ENCODE measurements at places on chromosomes 1 and 21.

GRCh38 chr1:203133970-203134725 lies 6.6 kb downstream of the ADORA1 start:
- DNase-seq: no peak

DNA sequence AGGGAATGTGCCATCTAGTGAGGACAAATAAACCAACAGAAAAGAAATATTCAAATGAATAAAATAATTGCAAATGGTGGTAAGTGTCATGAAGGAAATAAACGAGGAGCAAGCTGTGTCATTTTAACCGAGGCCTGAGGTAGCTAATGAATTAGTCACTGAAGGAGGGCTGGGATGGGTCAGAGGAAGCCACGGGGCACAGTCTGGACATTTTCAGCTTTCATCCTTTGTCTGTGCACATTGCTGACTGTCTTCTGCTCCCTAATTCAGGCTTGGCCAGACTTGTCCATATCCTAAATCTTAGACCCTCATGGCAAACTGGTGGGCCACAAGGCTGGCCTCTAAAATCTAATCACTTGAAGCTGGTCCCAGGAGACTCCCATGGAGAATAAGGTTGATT lies 138.4 kb downstream of the RHOU start:
- DNase-seq: no peak

- no peak for DNase-seq
Measured at GRCh38 chr1:231478811-231479210, 49.7 kb upstream of the TSNAX start.

DNA sequence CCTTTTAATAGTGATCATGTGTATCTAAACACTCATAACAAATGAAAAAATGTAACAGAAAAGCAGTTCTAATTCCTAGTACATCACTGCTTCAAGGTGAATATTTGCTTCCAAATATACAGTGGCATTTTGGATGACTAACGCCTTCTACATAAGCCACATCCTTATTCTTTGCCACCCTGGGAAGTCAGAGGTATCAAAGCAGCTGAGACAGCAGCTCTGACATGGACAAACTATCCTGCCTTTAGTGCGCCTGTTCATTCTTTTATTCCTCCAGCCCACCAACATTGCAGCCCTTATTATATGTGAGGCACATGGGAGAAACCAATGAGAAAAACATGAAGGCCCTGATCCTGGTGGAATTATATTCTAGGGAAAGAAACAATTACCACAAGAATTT lies 183.0 kb downstream of the APP start:
- no peak for DNase-seq

DNA sequence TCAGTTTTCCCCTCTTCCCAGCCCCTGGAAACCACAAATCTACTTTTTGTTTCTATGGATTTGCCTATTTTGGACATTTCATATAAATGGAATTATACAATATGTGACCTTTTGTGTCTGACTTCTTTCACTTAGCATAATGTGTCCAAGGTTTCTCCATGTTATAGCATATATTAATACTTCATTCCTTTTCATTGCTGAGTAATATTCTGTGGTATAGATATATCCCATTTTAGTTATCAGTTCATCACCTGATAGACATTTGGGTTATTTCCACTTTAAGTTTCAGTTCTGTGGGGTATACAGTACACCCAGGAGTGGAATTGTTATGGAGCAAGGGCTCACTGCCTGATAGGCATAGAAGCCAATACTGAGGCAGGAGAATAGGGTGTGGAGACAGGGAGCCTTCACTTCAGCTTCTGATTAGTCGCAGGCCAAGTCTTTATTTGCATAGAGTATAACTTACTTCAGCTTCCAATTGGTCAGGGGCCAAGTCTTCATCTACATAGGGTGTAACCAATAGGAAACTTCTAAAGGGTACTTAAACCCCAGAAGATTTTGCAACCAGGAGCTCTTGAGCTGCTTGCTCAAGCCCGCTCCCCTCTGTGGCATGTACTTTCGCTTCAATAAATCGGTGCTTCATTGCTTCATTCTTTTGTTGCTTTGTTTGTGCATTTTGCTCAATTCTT lies 8.3 kb upstream of the NVL start:
- DNase-seq: no peak

GRCh38 chr1:86646256-86646655 lies 58.1 kb upstream of the SH3GLB1 start:
- no peak for DNase-seq

DNA sequence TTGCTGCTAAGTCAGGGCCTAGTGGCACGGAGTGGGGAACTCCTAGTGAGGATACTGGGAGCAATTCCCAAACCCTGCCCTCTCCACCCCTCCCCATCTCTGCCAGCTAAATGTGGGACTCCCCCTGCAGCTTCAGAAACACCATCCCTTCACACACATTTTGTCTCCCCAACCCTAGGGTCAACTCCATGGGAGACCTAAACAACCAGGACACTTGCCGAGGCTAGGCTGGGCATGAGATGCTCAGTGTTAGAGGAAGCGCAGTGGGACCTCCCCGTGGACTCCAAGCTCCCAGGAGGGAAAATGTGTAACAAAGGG lies 1.5 kb downstream of the RNF186 start:
- DNase-seq: no peak

GRCh38 chr1:232614811-232615210 lies 15.1 kb downstream of the SIPA1L2 start:
- no peak for DNase-seq

- DNase-seq: no peak
Measured at GRCh38 chr1:57470036-57470435, 46.2 kb upstream of the DAB1 start.
